Left ventricle myocardium superior (tissue), 1 donor: ENCODE measurements at places on chromosomes 13 and 19. TPM values are rescaled to one million over a fixed set of nuclear protein-coding genes. Genes with fewer than 3 reads are reported as not detected.

FLT3 gene
- 0.07 TPM for total RNA-seq

GPC6 gene
- total RNA-seq: 1.6 TPM

RYR1 gene
- 1.1 TPM for total RNA-seq

ZNF723 gene
- total RNA-seq: not detected

FAM124A gene
- 14.9 TPM for total RNA-seq
